Activated CD8-positive, alpha-beta T cell treated with anti-CD3 and anti-CD28 coated beads for 36 hours (primary cell): ENCODE measurements at places on chromosomes 2 and 18. TPM values are rescaled to one million over a fixed set of nuclear protein-coding genes. Genes with fewer than 3 reads are reported as not detected.

The C2orf72 gene
- 5.1 TPM for total RNA-seq

The SIX3 gene
- total RNA-seq = not detected

The CNTNAP5 gene
- total RNA-seq = not detected

The RFTN2 gene
- total RNA-seq = not detected

The SPDYA gene
- total RNA-seq = 1.4 TPM

The NUP35 gene
- total RNA-seq = 27.1 TPM

The ANKRD44 gene
- 132 TPM for total RNA-seq

The RUFY4 gene
- total RNA-seq = 0.88 TPM

The SERPINB11 gene
- not detected for total RNA-seq

GRCh38 chr18:61808286-61808685 is 84.5 kb downstream of the RNF152 start:
- no peaks in the 10 kb centered on the region for H3K27me3 ChIP-seq
- no peaks in the 10 kb centered on the region for H3K4me1 ChIP-seq
- no peak for DNase-seq
- H3K4me3 ChIP-seq = no peak overlapping the region

DNA sequence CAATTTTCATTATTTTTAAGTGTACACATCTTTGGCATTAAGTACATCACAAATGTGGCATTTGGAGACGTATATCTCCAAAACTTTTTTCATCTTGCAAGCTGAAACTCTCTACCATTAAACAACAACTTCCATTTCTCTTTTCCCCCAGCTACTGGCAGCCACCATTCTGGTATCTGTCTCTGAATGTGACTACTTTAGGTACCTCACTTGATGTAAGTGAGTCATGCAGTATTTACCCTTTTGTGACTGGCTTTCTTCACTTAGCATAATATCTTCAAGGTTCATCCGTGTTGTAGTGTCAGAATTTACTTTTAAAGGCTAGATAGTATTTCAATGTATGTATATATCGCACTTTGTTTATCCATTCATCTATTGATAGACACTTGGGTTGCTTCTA is 17.0 kb downstream of the BABAM2 start:
- H3K27ac ChIP-seq = peak overlapping the region; percentile 8
- peaks cover 66% of the 10 kb centered on the region for H3K4me1 ChIP-seq
- peaks cover 69% of the 10 kb centered on the region for H3K36me3 ChIP-seq
- H3K4me3 ChIP-seq = no peak overlapping the region
- no peaks in the 10 kb centered on the region for H3K27me3 ChIP-seq
- DNase-seq = no peak

DNA sequence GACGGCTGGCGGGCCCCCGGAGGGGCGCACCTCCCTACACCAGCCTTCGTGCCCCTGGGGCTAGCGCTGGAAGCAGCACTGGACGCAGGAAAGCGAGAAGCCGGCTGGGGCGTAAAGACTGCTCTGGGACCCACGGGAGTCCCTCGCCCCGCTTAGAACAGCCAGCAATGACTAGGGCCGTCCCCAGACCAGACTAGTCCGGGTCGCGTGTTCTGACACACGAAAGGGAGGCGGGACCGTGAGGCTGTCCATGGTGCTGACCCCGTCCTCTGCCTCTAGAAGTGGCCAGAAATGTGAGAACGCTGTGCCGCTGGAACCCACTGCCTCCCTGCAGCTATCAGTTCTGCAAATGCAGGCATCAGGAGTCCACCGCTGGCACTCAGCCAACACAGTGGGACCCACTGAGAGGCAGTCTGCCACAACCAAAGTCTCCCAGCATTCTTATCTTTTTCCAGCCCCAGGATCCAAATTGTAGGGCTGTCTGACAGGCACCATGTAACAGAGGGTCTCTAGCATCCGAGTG is at the start of gene UCN:
TSS of gene UCN (minus strand) at position 87 of the 523 bp plus-strand sequence. CDS start 550 bp downstream, outside the sequence.
- peak within 1 kb of the TSS; percentile 24 for H3K4me3 ChIP-seq
- DNase-seq = peak; percentile 11
- H3K27ac ChIP-seq = no peak within 1 kb of the TSS

DNA sequence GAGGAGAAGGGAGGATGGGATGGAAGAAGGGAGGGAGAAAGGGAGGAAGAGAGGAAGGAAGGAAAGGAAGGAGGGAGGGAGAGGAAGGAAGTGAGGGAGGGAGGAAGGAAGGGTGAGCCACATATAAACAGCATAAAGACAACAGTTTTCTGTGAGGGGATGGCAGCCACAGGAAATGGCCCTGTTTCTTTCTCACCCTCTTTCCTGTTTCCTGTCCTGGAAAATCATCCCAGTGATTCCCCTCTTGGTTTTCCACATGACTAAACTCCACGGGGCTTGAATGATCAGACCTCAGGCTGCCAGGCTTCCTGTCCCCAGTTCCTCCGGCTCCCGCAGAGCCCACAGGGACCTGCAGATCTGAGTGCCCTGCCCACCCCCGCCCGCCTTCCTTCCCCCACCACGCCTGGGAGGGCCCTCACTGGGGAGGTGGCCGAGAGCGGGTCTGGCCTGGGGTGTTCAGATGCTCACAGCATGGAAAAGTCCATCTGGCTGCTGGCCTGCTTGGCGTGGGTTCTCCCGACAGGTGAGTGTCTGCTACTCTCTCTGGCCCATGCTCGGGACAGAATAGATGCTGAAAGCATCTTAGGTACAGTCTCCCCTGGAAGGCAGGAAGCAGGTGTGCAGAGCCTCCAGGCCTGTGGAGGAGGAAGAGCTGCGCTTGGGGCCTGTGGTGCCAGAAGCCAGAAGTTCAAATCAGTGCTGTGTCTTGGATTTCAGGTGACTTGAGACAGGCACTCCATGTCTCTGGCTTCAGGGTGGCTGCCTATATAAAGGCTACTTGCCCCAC is at the start of gene SIGLEC15:
TSS of gene SIGLEC15 (plus strand) at position 418 of the 787 bp plus-strand sequence. CDS start at position 472, 54 bp downstream.
- DNase-seq = no peak
- H3K27me3 ChIP-seq = peaks cover 4% of the 10 kb centered on the region
- no peaks in the 10 kb centered on the region for H3K36me3 ChIP-seq
- H3K27ac ChIP-seq = no peak within 1 kb of the TSS
- peaks cover 22% of the 10 kb centered on the region for H3K4me1 ChIP-seq
- H3K4me3 ChIP-seq = no peak within 1 kb of the TSS

- H3K27me3 ChIP-seq = no peaks in the 10 kb centered on the region
- no peak overlapping the region for H3K27ac ChIP-seq
- peaks cover 6% of the 10 kb centered on the region for H3K4me1 ChIP-seq
- no peaks in the 10 kb centered on the region for H3K36me3 ChIP-seq
Measured at GRCh38 chr2:111239581-111240249, 119.0 kb downstream of the BCL2L11 start.

- no peaks in the 10 kb centered on the region for H3K27me3 ChIP-seq
- no peaks in the 10 kb centered on the region for H3K4me1 ChIP-seq
- no peak overlapping the region for H3K4me3 ChIP-seq
- DNase-seq = peak; percentile 15
Measured at GRCh38 chr18:68735483-68736343, 20.8 kb upstream of the TMX3 start.

DNA sequence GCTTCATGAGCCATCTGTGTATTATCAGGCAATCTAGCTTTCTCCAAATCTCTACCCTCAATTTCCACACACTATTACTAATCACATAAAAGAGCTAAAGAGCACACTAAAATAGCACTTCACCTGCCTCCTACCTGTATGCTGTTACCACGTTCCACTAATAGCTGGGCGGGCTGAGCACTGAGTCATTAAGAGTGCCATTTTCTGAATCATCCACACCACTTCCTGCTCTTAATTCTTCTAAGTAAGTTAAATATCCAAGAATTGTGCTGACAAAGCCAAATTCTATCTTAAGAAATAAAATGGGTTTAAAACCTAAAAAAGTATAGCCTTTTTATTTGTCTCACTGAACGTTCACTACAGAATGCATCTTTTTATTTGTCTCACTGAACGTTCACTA is 35.7 kb downstream of the NOL10 start:
- peak; percentile 86 for DNase-seq
- no peaks in the 10 kb centered on the region for H3K27me3 ChIP-seq

DNA sequence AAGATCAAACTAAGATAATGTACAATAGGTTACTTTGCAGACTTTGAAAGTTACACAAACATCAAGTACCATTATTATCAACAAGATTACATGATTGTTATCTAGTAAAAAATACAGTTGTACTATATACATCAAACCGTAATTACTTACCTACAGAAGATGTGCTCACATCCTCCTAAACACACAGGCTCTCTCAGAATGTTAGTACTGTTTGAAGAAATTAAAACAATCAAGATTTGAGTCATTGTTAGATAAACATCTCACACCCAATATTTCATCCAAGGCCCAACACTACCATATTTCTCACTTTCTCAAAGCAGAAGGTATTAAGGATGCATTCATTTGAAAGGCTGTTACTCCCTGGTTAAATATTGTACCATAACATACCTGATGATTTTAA is 12.6 kb downstream of the BARD1 start:
- DNase-seq = no peak
- peaks cover 32% of the 10 kb centered on the region for H3K36me3 ChIP-seq
- no peak overlapping the region for H3K27ac ChIP-seq
- peaks cover 23% of the 10 kb centered on the region for H3K4me1 ChIP-seq
- no peak overlapping the region for H3K4me3 ChIP-seq

- no peak for DNase-seq
- H3K27me3 ChIP-seq = peaks cover 17% of the 10 kb centered on the region
- H3K4me3 ChIP-seq = no peak overlapping the region
- H3K36me3 ChIP-seq = no peaks in the 10 kb centered on the region
- peaks cover 5% of the 10 kb centered on the region for H3K4me1 ChIP-seq
Measured at GRCh38 chr18:48548011-48548771, 9.4 kb downstream of the CTIF start.

GRCh38 chr2:120820953-120821279 is 85.2 kb downstream of the GLI2 start:
- no peaks in the 10 kb centered on the region for H3K36me3 ChIP-seq
- DNase-seq = no peak
- no peak overlapping the region for H3K4me3 ChIP-seq

DNA sequence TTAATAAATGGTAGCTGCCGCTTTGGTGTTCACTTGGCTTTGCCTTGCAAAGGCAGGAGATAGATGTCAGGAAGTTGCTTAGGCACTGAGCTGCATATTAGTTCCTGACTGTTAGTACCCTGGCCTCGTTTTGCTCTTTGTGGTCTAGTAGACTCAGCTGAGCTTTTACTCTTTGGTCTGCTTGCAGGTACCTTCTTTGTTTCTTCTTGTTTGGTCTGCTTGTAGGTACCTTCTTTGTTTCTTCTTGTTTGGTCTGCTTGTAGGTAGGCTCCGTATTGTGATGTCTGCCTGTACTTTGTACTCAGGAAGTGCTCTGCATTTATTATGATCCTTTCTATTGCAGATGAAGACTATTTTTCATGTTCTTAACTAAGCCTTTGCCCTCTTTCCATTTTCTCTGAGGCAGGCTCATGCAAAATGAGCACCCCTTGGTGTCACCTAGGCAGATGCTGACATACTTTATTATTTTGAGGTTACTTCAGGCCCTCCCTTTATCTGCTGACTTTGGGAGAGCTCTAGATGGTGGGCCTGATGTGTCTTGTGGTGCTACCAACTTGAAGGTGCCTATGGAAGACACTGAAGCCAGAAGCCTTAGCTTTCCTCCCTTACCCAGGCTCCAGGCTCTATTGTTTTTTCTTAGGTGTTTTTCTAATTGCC is 6.0 kb downstream of the RPIA start:
- H3K27ac ChIP-seq = peak overlapping the region; percentile 72
- peaks cover 41% of the 10 kb centered on the region for H3K36me3 ChIP-seq
- no peaks in the 10 kb centered on the region for H3K27me3 ChIP-seq
- peak overlapping the region; percentile 7 for H3K4me3 ChIP-seq
- peaks cover 48% of the 10 kb centered on the region for H3K4me1 ChIP-seq
- no peak for DNase-seq

DNA sequence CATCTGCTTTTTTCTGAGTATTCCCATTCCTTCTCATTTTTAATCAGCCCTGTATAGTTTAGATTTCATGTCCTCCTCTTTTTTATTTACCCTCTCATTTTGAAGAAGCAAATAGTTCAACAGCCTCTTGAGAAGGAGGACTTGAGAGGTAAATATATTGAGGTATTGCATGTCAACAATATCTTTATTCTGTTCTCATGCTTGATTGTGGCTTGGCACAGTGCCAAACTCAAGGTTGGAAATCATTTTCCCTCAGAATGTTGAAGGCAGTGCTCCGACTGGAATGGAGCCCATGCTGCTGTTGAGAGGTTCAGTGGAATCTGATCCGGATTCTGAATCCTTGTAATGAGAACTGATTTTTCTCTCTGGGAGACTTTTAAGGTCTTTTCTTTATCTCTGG is 31.0 kb upstream of the GALNT3 start:
- no peak for DNase-seq
- no peak overlapping the region for H3K27ac ChIP-seq
- no peaks in the 10 kb centered on the region for H3K36me3 ChIP-seq
- no peaks in the 10 kb centered on the region for H3K4me1 ChIP-seq
- H3K4me3 ChIP-seq = no peak overlapping the region
- H3K27me3 ChIP-seq = peaks cover 11% of the 10 kb centered on the region

GRCh38 chr2:162242586-162243280 is 512 bp downstream of the FAP start:
- H3K27me3 ChIP-seq = peaks cover 16% of the 10 kb centered on the region
- H3K4me1 ChIP-seq = no peaks in the 10 kb centered on the region
- H3K4me3 ChIP-seq = no peak overlapping the region
- no peaks in the 10 kb centered on the region for H3K36me3 ChIP-seq

- H3K36me3 ChIP-seq = no peaks in the 10 kb centered on the region
- no peaks in the 10 kb centered on the region for H3K4me1 ChIP-seq
- H3K27me3 ChIP-seq = peaks cover 6% of the 10 kb centered on the region
- H3K4me3 ChIP-seq = no peak overlapping the region
- no peak overlapping the region for H3K27ac ChIP-seq
Measured at GRCh38 chr2:200091126-200091525, 135.7 kb downstream of the MAIP1 start.

GRCh38 chr2:240245706-240246105 is 105.2 kb upstream of the OTOS start:
- no peak for DNase-seq
- H3K36me3 ChIP-seq = no peaks in the 10 kb centered on the region
- no peaks in the 10 kb centered on the region for H3K4me1 ChIP-seq
- H3K27me3 ChIP-seq = peaks cover 12% of the 10 kb centered on the region
- H3K4me3 ChIP-seq = no peak overlapping the region
- H3K27ac ChIP-seq = no peak overlapping the region

DNA sequence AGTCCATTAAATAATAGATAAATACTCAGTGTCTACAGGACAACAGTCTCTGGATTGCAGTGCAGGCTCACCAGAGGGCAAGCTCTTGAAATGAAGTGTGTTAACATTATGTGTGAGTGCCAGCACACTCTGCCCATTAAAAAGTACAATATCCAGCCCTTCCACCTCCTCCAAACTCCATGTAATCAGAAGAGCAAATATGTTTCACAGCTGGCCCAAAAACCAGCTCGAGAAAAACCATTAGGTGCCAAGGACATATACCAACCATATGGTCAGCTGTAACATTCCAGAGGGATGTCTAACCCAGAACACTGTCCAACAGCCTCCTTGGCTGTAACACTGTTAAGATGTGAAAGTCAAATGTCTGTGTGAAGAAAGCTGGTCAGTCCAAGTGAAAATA is 112.2 kb downstream of the ZNF385B start:
- H3K27ac ChIP-seq = no peak overlapping the region
- no peak overlapping the region for H3K4me3 ChIP-seq
- no peaks in the 10 kb centered on the region for H3K4me1 ChIP-seq
